SK-MEL-5 (cell line): ENCODE measurements at places on chromosomes 5 and 9.

GRCh38 chr5:119810217-119810616 is 180.9 kb downstream of the FAM170A start:
- DNase-seq = no peak

GRCh38 chr5:133794771-133795415 is 173.5 kb downstream of the C5orf15 start:
- DNase-seq = no peak

DNA sequence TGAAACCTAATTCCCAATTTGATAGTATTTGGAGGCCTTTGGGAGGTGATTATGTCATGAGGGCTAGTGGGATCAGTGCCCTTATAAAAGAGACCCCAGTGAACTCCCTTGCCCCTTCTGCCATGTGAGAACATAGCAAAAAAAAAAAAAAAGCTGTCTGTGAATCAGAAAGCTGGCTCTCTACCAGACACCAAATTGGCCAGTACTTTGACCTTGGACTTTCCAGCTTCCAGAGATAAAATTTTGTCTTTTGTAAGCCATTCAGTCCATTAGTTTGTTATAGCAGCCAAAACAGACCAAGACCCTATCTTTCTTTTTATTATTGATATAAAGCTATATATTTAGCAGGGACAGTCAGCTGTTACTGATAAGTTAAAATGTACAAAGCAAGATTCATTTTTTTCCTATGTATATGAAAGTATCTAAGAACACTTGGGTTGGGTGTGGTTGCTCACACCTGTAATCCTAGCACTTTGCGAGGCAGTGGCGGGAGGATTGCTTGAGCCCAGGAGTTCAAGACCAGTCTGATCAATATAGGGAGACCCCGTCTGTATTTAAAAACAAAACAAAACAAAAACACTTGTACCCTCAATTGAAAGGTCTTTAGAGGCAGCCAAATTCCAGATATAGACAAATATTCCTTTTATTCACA is 8.1 kb upstream of the C5orf24 start:
- DNase-seq = no peak

DNA sequence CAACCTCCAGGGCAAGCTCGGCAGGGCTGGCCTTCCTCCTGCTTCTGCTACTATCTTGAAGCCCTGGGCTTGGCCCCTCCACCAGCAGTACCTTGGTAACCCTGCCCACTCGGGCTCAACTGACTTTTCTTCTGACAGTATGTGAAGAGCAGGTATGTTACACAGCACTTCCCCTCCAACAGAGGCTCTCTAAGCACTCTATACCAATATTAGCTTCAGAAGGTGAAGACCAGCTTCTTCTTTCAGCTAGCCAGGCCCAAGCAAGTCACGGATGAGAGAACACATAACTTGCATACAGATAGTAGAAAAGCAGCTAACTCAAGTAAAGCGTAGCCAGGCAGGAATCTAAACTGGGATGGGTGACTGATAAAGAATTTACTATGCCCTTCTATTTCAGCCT is 64.3 kb downstream of the FEM1C start:
- no peak for DNase-seq

DNA sequence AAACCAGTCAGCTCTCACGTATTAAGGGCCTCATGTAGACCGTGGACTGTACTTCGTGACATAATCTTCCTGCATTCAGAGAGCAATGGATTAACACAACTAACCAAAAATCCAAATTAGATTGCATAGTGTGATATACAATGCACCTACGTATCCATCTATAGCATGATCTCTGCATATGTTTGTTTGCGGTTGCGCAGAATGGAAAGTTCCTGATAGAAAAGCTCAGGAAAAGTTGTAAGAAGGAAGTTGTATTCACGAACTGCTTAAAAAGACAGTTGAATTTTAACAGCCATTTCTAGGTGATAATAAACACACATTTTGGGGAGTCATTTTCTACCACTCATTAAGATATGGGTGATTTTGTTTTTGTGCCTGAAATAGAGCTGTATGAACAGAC is 869.0 kb downstream of the TLE4 start:
- no peak for DNase-seq

DNA sequence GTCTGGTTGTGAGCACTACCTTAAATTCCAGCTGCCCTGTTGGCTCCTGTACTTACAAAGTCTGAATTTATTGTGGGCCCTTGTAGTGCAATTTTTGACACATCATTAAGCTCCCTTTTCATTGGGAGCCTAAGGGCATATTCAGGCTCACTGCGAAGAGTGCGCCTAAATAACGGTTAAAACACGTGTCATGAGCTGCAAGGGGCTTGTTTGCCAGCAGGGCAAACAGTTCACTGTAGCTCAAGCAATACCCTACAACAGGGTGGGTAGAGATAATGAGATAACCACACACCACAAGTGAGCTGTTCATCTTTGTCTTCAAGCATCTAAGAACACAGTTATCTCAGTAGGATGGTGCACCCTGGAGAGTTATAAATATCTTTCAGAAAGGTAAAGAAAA is 214.2 kb downstream of the SLF1 start:
- DNase-seq = no peak

GRCh38 chr9:92429836-92430235 is 5.6 kb upstream of the OMD start:
- no peak for DNase-seq

GRCh38 chr5:148012801-148013200 is 51.0 kb upstream of the SPINK5 start:
- no peak for DNase-seq

GRCh38 chr5:181217111-181217802 is 5.8 kb upstream of the TRIM41 start:
- DNase-seq = peak; percentile 62

GRCh38 chr9:82490019-82490499 is 501.5 kb downstream of the SPATA31D1 start:
- DNase-seq = peak; percentile 60

GRCh38 chr5:149422366-149423048 is 43.4 kb upstream of the IL17B start:
- DNase-seq = no peak

GRCh38 chr5:154373729-154374179 is 72.0 kb upstream of the SAP30L start:
- DNase-seq = no peak

DNA sequence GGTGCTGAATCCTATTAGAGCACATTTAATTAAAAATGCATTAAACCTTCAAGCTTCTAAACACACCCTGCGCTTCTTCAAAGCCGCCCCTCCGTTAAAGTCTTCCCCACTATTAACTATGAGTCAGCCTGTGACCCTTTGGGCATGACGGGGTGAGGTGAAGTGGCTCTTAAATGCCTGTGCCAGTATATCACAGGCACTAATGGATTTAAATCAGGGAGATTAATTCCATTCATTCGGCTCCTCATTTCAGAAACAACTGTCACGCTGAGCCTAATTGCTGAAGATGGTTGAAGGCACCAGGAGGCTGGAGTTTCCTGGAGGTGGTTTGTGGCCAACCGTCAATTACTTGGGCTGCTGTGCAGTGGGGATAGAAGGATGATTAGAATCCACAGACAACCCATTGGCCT is 192.6 kb upstream of the MSX2 start:
- DNase-seq = no peak

DNA sequence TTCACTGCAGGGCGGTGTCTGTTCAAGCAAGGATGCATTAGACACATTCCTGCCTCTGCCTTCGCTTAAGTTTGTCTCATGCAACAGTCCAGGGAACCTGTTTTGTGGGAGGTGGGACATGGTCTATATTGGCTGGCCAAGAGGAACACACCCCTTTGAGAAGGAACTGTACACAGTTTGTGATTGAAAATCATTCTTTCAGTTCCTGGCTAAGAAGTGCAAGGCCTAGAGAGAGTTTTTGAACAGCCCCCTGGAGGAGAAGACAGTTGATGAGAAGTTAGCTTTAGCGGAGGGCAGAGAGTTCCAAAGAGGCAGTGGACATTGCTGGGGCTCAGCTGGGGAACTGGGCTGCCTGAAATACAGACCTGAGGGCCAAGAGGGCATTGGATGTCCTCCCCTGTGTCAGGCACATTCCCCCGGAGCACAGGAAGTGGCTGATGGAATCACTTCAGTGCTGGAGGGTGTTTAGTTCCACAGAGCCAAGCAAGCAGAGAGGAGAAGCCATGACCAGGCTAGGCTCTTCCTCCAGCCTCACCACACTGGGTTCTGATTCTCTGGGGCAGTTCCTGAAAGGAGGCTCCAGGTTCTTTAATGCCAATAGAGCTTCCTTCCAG is 66.6 kb downstream of the RGS3 start:
- DNase-seq = no peak

DNA sequence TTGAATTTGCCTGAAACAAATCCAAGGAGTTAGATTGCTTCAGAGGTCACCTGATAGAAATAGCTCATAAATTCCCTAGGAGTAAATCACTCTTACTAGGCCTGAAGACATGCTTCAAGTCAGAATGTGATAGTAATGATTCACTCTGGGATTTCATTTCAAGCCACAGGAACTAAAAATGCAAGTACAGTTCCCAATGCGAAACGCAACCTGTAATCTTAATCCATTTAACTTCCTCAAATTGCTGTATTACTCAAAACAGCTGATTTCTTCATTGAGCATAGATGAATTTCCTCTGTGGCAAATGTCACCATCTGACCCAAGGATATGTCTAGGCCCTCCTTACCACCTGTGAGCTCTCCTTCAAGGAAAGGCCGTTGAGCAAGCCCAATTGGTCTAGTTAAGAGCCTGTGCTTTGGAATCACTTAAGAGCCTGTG is 32.1 kb upstream of the IL6ST start:
- DNase-seq = no peak

GRCh38 chr5:17223367-17224185 is 6.1 kb downstream of the BASP1 start:
- no peak for DNase-seq

DNA sequence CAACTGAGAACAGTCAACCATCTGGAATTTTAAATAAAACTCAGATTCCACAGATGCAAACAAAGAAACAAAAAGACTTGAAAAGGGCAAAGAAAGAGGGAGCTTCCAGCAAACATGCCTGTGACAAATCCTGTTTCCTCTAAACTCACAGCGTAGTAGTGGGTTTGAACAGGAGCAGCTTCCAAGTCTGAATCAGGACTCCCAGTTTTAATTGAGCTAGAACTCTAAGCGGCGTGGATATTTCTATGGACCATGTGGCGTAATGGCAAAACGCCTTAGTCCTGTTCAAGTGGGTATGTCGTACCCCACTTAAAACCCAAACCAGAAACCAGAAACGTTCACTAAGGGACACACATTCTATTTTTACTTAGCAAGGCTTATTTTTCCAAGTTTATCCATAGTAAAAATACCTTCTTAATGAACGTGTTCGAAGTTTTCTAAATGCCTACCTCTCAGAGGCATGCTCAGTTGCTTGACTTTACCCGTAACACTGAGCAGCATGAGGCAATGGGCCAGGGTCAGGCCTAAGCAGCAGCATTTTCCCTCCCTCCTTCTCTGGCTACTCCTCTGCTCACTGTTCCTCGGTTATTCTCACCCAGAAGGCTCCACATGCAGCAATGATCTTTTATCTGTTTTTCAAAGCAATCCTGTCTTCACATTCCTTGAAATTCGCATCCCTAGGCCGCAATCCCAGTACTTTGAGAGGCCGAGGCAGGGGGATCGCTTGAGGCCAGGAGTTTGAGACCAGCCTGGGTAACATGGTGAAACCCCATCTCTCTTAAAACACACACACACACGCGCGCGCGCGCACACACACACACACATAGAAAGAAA is 77.9 kb downstream of the FNBP1 start:
- DNase-seq = no peak

DNA sequence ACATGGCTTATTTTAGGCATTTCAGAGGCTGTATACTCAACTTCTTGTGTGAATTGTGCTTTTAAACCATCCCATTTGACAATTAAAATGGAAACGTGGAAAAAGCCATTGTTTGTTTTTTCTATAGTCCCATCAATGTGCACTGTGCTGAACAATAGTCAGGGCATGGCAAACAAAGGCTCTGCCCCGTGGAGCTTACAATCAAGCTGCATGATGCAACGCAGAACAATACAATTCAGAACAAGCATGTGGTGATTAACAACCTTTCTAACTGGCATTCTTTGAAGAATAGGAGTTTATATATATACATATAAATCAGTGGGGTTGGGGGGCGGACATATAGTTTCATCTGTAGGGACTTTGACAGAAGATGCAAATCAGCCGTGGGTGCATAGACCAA is 2125.4 kb upstream of the WWC1 start:
- DNase-seq = no peak

GRCh38 chr9:89048616-89049015 is 57.3 kb downstream of the S1PR3 start:
- DNase-seq = no peak
